ENCODE measurements at places on chromosomes 16 and 17.

- no peak for DNase-seq
These were observed 153.4 kb upstream of the PLCG2 start for GRCh38 chr16:81625544-81626153.

- DNase-seq = no peak
These were observed 343.8 kb downstream of the TOX3 start for GRCh38 chr16:52203096-52203495.

DNA sequence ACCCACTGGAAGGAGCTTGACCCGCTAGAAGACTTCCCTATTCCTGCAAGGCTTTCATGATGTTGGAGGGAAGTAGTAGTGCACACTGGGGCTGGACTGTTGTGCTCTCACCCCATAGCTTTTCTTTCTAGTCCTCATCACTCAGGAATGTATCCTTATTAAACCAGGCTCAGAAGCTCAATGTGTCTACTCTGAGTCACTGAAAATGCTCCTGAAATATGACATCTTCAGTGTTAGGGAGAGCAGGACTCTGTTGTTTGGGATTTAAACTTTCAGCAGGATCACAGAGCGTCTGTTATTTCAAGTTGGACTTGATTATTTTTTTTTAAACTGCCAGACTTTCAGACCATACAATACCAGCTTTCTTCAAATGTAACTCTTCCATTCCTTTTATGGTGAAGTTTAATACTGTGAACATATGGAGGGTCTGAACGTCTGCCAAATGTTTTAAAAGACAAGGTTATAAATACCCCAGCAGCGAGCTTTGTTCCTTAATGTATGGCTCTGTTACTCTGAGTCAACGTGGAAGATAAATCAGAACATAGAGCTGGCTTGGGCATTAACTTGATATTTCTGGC lies 257.5 kb downstream of the CDH11 start:
- no peak for DNase-seq

DNA sequence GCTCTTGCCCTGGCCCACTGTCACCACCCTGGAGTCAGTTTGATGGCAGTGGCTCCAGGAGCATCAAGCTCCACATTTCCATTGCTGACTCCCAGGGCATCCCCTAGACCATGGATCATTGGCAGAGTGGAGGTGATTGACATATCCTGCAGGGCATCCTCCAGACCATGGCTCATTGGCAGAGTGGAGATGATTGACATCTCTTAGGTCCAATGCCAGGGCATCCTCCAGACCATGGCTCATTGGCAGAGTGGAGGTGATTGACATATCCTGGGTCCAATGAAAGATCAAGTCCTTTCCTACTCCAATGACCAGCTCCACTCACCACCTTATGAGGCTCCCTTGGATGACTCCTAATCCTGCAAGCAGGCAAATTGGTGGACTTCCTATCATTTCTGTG lies 174.3 kb upstream of the NLRP1 start:
- peak; percentile 36 for DNase-seq

- DNase-seq = peak; percentile 73
These were observed 5.8 kb downstream of the TRIM25 start for GRCh38 chr17:56908001-56908542.

GRCh38 chr16:24044467-24044866 lies 208.7 kb downstream of the PRKCB start:
- no peak for DNase-seq

- no peak for DNase-seq
These were observed 66.7 kb upstream of the DHX40 start for GRCh38 chr17:59498530-59499307.

DNA sequence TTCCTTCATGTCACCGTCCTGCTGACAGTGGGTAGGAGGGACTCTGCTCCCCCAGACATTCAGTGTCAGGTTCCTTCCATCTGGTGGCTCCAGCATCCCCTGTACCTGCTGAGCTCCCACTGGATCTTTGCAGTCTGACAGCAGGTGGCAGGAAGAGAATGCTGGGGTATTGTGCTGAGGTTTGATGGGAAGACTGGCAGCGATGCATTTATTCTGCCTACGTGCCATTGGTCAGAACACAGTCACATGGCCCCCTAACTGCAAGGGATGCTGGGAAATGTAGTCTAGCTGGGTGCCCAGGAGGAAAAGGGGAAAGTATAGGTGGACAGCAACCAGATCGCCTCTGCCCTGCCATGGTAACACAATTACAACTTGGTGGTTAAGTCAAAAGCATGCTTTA lies 44.4 kb downstream of the IRX3 start:
- peak; percentile 2 for DNase-seq

DNA sequence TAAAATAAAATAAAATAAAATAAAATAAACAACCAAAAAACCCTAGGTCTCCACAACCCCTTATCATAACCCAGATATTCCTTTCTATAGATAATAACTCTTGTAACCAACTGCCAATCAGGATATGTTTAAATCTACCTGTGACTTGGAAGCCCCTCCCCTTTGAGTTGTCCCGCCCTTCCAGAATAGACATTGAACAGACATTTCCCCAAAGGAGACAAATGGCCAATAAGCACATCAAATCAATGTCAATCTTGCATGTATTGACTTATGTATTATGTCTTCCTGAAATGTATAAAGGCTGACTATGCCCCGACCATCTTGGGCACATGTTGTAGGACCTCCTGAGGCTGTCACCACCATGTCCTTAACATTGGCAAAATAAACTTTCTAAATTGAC lies 1.5 kb upstream of the MAPK7 start:
- DNase-seq = peak; percentile 16

DNA sequence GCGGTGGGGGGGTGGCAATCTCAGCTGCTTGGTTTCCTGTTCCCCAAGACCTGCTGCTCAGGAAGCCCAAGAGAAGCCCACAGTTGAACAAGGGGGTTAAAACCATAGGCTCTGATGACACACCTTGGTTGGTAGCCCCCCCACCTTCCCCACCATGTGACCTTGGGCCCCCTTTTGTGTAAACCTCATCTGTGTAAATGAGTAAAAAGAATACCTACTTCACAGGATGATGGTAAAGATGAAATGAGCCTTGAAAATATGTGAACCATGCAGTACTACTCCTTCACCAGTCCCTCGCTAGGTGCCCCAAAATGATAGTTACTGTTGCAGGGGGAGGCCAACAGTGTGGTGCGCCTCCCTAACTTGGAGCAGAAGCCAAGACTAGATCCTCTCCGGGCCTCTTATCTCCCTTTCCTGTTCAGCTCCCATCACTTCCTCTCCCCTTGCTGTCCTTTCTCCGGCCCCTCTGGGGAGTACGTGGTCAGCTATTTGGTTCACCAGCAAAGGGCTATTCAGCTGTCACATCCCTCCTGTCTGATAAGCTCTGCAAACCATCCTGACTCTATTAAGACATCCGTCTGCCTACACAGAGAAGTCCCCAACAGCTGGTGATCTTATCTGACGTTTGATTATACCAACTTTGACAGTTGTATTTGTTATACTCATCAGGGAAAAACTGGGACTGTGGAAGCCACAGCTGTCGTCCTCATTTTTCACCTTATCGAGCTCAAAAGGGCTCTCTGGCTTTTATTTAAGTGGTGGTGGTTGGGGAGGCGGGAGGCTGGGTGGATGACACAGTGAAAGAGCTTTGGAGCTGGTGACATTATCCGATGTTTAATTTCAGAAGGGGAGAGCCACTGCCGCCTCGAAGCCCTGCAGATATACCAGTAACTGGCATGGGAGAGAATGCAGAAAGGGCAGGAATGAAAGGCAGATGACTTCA lies 19.9 kb downstream of the DCAKD start:
- no peak for DNase-seq

DNA sequence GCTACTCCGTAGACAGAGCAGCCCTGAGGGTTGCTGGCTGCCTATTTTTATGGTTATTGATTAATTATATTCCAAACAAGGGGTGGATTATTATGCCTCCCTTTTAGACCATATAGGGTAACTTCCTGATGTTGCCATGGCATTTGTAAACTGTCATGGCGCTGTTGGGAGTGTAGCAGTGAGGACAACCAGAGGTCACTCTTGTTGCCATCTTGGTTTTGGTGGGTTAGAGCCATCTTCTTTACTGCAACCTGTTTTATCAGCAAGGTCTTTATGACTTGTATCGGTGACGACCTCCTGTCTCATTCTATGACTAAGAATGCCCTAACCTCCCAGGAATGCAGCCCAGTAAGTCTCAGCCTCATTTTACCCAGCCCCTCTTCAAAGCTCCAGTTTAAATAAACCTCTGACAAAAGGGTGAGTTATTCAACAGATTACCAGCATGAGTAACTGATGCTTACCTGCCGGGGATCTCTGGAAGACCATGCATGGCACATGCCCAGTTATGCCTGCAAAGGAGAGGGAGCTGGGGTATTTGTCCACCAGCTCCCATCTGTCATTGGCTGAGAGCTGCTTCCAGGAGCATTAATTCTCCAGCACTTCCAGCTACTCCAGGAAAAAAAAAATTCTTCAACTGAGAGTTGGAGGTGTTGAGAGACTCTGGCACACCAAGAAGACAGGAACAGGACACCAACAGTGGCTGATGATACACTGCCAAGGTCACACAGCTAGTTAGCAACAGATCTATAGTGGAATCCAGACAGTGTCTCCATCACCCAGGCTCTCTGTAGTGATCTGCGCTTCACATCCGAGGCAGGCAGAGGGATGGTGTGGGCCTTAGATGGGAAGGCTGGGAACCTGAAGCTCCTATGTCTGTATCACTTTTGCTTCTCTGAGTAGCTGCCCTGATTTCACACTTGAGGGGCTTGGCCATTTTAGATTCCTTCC lies 36.6 kb upstream of the IL21R start:
- no peak for DNase-seq

DNA sequence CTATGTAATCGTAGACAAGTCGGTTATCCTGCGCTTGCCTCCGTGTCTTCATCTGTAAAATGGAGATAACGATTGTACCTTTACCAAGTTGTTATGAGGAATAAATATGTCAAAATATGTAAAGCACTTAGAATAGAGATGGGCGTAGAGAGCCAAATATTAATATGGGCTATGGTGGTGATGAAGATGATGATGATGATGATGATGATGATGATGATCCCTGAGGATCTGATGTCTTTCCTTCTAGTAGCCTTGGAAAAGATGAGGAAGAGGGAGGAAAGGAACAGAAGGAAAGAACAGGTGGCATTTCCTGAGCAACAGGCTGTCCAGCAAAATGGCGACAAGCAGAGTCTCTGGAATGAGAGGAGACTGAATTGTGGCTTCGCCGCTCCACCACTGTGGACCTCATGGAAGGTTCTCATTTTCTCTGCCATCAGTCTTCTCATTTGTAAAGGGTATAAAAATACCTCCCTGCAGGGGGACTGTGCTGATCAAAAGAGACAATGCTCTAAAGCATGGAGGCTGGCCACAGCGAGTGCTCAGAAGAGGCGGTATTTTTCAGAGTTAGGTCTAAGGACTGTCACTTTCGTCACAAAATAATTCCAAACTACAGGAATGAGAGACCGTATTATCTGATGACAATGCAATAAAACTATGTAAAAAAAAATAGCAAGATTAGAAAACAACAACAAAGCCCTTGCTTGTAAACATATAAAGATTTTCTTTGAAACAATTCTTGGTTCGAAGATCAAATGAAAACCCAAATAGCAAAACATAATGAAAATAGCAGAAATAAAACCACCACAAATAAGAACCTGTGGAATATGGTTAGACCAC lies 17.2 kb upstream of the RCVRN start:
- no peak for DNase-seq

- peak; percentile 37 for DNase-seq
These were observed 2.6 kb downstream of the MAP2K3 start for GRCh38 chr17:21286909-21287702.

Measured in activated CD4-positive, alpha-beta T cell treated with anti-CD3 and anti-CD28 coated beads, Interleukin-10, Interleukin-2, amounts not matched to agents 100 ng/mL and 50 ng/mL, durations not matched to agents 16 hours and 8 hours (primary cell).